ENCODE measurements at places on chromosomes 12 and 14.

DNA sequence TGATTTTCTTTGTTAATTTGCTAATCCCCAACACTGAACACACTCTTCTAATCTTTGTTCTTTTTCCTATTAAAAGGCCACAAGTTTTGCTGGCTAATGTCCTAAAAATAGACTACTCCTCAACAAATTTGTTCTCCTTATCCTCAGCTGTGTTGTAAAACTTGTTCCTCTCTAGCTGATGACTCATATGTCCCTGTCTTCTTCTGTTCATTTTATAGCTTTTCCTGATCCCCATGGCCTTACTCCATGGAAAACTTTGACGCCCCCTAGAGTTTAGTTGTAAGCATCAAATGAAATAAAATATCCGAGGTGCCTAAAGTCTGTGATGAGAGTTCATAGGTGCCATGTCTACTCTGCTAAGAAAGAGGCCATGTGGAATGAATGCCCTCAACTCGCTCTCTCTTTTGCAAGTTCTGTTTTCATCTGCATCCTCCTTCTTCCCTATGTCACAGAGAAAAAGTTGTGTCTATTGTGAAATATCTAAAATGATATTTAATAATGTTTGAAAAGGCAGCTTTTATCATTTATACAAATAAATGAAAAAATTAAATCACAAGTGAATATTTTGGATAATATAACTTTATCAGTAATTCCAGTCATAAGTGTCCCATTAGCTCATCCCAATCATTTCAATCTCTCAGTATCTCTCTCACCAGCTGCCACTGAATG lies 237.9 kb downstream of the IPO8 start:
- no peak for DNase-seq
- H3K4me1 ChIP-seq: no peaks in the 10 kb centered on the region
- no peaks in the 10 kb centered on the region for H3K27me3 ChIP-seq
- H3K27ac ChIP-seq: no peak overlapping the region
- no peaks in the 10 kb centered on the region for H3K36me3 ChIP-seq

- H3K36me3 ChIP-seq: no peaks in the 10 kb centered on the region
- H3K4me1 ChIP-seq: peaks cover 13% of the 10 kb centered on the region
- H3K4me3 ChIP-seq: no peak overlapping the region
- no peak overlapping the region for H3K27ac ChIP-seq
- no peaks in the 10 kb centered on the region for H3K27me3 ChIP-seq
- no peak for DNase-seq
Observed at GRCh38 chr12:106070147-106070546, 68.6 kb downstream of the NUAK1 start.

GRCh38 chr14:66507181-66507721 lies 696 bp upstream of the GPHN start:
- peaks cover 8% of the 10 kb centered on the region for H3K4me1 ChIP-seq
- no peaks in the 10 kb centered on the region for H3K36me3 ChIP-seq
- DNase-seq: no peak

DNA sequence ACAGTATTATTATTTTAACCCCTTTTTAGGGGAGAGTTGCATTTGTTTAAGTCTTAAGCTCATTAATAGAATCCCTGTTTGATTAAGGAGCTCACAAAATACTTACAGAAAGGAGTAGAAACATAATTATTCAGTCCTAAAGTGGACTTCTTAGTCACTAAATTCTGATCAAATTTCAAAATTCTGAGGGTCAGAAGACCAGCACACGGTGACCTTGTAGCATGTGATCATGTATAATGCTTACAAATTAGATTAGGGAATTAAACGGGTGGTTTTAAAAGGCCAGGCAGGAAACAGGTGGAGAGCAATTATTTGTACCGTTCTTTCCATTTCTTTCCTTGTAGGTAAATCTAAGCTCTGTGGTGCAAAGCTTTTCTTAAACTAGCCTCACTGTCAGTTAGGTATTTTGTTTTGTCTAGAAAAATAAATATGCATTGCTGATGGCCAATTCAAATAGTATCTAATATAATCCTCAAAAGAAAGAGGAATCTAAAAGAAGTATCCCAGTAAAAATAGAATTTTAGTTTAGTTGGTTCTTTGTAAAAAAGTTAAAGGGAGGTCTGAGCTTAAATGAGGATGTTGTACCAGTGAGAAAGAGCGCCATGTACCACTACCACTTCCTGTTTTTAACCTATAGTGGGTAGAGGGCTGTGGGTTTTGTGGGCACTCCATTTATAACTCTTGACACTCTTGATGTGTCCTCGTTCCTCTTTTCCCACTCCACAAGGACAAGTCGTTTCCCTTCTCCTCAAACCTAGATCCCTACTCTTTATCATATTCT lies 51.1 kb downstream of the SLC38A1 start:
- peak overlapping the region; percentile 74 for H3K27ac ChIP-seq
- DNase-seq: peak; percentile 77
- no peak overlapping the region for H3K4me3 ChIP-seq
- H3K4me1 ChIP-seq: peaks cover 28% of the 10 kb centered on the region
- H3K36me3 ChIP-seq: peaks cover 3% of the 10 kb centered on the region

DNA sequence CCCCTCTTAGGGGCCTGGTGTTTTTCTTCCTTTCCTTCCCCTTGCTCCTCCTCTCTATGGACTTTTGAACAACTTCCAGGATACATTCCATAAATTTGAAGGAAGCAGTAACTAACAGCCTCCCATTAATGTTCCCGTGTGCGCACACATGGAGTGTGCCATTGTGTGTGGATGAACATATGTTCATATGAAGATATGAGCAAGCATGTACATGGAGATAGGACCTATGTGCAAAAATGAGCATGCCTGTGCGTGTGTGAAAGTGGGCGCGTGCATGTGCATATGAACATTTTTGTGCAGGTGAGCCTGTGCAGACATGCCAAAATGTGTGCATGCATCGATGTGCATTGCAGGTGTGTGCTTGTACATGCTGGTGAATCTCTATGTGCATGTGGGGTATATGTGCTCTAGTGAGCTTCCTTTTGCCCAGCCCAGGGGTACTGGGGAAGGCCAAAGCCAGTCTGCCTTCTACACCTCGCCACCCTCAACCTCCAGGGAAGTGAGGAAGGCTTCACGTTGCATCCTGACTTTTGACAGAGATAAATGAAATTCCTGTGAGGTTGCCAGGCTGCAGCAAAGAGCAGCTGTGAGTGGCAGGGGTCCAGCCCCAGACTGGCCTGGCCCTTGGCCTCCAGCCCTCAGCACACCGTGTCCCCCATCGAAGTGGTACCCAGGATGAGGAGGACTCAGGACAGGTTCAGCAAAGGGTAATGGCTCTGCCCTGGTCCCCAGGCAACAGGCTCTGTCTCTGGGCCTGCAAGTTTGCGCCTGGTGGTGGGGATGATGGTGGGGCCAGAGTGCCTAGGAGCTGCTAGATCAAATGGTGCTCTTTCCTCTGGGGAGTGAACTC lies 21.1 kb upstream of the PGF start:
- no peaks in the 10 kb centered on the region for H3K36me3 ChIP-seq
- no peak overlapping the region for H3K4me3 ChIP-seq
- H3K27me3 ChIP-seq: no peaks in the 10 kb centered on the region
- no peak overlapping the region for H3K27ac ChIP-seq
- no peak for DNase-seq

DNA sequence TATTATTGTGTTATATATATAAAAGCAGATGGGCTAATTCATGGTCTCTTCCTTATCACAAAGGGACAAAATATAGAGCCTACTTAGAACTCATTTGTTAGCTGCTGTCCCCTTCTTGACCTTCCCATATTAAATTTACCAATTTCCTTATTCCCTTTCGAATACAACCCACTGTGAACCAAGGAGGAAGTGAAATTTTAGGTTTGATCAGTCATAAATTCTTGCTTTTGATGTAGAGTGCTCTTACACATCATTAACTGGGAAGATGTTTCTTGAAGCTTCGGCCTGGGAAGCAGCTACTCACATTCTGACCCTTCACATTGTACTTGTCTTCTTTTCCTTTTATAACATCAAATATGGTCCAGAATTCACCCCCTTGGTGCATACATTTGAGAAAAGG lies 579.0 kb downstream of the LRFN5 start:
- H3K4me1 ChIP-seq: no peaks in the 10 kb centered on the region
- no peak overlapping the region for H3K4me3 ChIP-seq
- no peak overlapping the region for H3K27ac ChIP-seq
- H3K36me3 ChIP-seq: no peaks in the 10 kb centered on the region
- H3K27me3 ChIP-seq: no peaks in the 10 kb centered on the region

DNA sequence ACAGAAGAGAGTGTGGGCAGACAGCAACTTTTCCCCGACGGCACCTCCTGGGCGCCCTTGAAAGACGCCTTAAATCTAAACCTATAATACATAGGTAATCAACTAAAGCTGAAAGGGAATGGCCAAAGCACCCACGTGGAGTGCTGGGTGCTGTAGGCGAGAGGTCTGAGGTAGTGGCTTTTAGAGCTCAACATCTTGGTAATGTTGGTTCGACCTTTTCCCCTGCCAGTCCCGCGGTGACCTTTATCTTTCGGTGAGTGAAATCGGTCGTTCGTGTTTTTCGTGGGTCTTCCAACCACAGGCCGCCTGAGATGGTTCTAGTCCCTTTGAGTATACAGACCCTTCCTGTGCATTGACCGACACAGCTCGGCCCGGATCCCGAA lies 9.1 kb downstream of the OR6S1 start:
- DNase-seq: no peak
- peaks cover 2% of the 10 kb centered on the region for H3K27me3 ChIP-seq
- H3K4me3 ChIP-seq: peak overlapping the region; percentile 20

DNA sequence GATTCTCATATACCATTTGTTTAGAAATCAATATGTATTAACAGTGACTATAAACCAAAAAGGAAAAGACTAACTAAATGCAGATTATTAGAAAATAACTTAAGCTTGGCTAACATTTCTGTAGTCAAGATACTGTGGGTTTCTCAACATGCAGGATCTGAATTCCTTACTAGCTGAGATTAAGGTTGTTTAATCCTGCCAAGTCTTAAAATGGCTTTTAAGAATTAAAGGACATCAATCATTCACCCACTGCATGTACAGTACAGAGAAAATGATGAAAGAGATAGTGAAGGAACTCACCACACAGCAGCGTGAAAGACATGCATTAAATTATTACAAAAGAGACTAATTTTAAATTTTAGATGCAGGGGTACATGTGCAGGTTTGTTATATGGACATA lies 3.8 kb downstream of the ACSS3 start:
- no peak overlapping the region for H3K4me3 ChIP-seq
- H3K36me3 ChIP-seq: no peaks in the 10 kb centered on the region
- peaks cover 9% of the 10 kb centered on the region for H3K4me1 ChIP-seq
- H3K27me3 ChIP-seq: no peaks in the 10 kb centered on the region
- DNase-seq: no peak
- no peak overlapping the region for H3K27ac ChIP-seq

DNA sequence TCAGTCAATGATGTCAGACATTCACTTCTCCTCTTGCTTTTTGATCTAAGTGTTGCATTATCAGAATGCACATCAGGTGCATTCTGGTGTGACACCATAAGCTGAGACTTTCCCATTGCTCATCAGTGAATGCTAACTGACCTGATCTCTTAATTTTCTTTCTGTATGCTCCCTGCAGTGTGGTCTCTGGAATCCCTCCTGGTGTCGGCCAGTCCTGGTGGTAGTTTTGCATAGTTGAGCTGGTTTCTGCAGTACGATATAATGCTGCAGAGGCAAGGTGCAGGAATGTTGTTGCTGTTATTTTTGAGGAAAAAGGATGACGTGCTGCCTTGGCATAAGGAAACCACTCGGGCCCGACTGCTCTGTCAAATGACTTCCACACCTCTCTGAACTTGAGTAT lies 11.0 kb upstream of the SRP54 start:
- no peaks in the 10 kb centered on the region for H3K27me3 ChIP-seq
- peaks cover 4% of the 10 kb centered on the region for H3K36me3 ChIP-seq
- H3K4me1 ChIP-seq: no peaks in the 10 kb centered on the region
- H3K27ac ChIP-seq: no peak overlapping the region

DNA sequence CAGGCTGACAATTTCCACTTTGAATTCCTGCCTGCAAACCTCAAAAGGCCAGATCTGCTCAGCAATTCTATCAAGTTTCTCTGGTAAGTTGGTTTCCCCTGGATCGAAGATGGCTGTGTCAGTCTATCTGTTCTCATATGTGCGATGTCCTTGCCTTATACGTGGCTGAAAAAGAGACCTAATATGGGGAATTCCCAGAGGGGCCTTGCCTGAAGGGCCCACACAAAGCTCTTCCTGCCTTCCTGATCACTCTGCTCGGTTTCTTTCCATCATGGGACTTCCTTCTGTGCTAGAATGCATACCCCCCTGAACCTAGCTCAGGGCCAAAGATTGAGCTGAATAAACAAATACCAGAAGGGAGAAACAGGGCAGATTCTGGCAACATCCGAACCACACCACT lies 13.2 kb downstream of the TCL1B start:
- no peak overlapping the region for H3K27ac ChIP-seq
- DNase-seq: no peak
- H3K36me3 ChIP-seq: no peaks in the 10 kb centered on the region
- H3K4me3 ChIP-seq: no peak overlapping the region

DNA sequence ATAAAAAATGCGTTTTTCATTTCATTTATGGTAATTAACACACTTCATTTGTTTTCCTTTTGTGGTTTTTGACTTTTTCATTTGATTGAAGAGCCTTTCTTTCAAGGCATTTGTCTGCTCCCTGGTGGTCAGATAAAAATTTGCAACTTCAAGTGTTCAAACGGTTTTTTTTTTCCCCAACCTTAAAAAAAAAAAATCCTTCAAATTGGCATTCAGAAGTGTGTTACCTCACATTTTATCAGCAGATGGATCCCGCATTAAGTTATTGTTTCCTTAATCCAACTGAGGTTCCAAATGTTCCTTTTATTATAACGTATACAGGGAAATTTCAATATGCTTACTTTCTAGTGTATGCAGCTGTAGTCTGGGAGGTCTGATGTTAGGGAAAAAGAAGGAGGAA lies 47.2 kb downstream of the MYF5 start:
- H3K36me3 ChIP-seq: no peaks in the 10 kb centered on the region
- no peak for DNase-seq
- no peaks in the 10 kb centered on the region for H3K4me1 ChIP-seq
- no peak overlapping the region for H3K4me3 ChIP-seq
- H3K27me3 ChIP-seq: no peaks in the 10 kb centered on the region

- no peak for DNase-seq
- H3K36me3 ChIP-seq: no peaks in the 10 kb centered on the region
- H3K4me3 ChIP-seq: no peak overlapping the region
Observed at GRCh38 chr12:45232756-45233372, 17.0 kb downstream of the ANO6 start.

DNA sequence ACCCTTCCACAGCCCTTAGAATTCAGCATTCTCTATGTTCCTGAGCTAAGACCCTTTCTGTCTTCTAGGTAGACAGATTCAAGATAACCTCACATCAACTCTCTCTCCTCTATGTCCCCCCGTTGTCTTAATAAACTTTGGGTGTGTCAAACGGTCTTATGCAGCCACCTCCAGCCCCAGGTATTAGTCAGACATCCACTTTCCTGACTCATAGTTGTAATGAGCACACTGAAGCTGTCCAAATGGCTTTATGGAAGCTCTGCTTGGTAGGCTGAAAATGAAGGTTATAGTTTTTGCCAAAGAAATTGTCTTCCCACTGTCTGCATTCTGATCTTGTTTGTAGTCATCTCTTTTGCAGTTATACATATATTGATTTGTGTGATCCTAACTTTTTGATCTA lies 482.0 kb downstream of the RMST start:
- no peak overlapping the region for H3K4me3 ChIP-seq
- H3K27ac ChIP-seq: no peak overlapping the region
- H3K4me1 ChIP-seq: no peaks in the 10 kb centered on the region
- no peaks in the 10 kb centered on the region for H3K27me3 ChIP-seq
- no peaks in the 10 kb centered on the region for H3K36me3 ChIP-seq

GRCh38 chr12:55824726-55825125 lies 4.7 kb downstream of the DNAJC14 start:
- no peaks in the 10 kb centered on the region for H3K27me3 ChIP-seq
- H3K27ac ChIP-seq: no peak overlapping the region
- H3K4me3 ChIP-seq: no peak overlapping the region
- DNase-seq: no peak
- H3K4me1 ChIP-seq: peaks cover 44% of the 10 kb centered on the region
- peaks cover 29% of the 10 kb centered on the region for H3K36me3 ChIP-seq

- no peaks in the 10 kb centered on the region for H3K27me3 ChIP-seq
- no peaks in the 10 kb centered on the region for H3K36me3 ChIP-seq
- H3K4me1 ChIP-seq: no peaks in the 10 kb centered on the region
Observed at GRCh38 chr12:14970473-14970872, 2.4 kb upstream of the PDE6H start.
